Substantia nigra (tissue), 51 donors: ENCODE measurements at places on chromosomes 3 and 15.

DNA sequence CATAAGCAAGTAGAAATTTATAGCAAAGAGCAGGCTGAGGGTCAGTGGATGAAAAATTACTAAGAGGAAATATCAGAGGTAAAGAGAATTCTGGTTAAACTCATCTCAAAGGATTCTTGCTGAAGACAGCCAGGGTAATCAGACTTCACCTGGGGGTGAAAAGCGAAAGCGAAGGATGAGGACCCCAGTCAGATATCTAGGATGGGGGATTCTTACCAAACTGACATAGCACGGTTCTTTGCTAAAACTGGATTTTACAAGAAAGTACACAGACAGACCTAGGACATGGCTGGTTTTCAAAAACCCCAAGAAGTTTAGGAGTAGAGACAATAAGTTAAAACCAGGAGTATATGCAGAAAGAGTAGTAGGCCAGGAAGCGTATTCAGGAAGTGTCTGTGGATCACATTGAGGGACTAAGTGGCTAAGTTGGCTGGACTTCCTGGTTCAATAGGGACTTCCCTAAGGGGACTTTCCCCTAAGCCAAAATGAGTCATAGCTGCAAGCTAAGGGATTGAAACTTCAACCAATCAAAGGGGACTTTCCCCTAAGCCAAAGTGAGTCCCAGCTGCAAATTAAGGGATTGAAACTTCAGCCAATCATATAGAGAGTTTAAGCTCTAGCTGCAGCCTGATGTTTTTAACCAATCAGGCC, 2.4 kb upstream of the CFAP91 start:
- DNase-seq, result no peak

- DNase-seq, result no peak
Observed at GRCh38 chr15:91992945-91993344, 139.4 kb downstream of the SLCO3A1 start.

- DNase-seq, result no peak
Observed at GRCh38 chr15:49145651-49146609, 9.5 kb downstream of the COPS2 start.

GRCh38 chr3:150410311-150411105, 2.4 kb downstream of the TSC22D2 start:
- no peak for DNase-seq

DNA sequence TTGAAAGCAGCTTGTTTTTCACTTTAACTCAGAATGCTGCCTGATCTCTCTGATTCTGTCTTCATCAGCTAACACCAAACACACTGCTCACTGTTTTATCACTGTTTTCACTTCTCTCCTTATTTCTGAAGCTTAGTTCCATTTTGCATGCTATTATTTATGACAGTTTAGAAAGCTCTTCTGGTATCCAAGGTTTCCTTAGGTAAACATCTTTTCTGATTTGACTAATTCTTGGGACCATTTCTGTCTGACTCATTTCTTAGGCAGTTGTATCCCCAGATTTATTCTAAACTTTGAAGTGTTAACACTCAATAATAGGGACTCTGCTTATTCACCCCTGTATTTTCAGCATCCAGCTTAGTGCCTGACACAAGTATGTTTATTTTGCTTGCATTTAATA, 167.7 kb downstream of the BCHE start:
- no peak for DNase-seq

DNA sequence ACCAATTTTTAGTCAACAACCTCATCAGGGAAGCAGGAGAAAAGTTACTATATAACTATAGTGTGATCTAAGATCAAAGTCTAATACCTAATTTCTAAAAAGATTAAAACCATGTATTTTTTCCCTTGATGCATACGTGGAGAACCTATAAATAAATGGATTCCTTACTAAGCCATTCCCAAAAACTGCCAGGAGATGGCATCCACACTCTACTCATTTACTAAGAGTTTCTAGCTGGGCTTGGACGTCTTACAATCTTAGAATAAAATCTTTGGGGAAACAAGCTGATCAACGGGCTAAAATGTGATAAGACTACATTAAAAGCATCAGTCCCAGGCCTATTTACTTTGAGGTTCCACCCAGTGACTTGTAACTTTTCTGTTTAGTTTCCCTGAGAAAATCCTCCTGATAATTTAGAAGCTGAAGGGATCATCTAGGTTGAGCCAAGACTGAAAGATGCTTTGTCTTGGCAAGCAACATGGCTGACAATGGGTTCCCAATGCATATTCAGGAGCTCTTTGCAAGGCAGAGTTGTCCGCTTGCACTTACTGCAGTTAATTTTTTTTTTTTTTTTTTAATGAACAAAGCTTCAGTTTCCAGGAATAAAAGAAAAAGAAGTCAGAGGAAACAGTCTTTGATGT, 85.5 kb upstream of the FGF12 start:
- no peak for DNase-seq

DNA sequence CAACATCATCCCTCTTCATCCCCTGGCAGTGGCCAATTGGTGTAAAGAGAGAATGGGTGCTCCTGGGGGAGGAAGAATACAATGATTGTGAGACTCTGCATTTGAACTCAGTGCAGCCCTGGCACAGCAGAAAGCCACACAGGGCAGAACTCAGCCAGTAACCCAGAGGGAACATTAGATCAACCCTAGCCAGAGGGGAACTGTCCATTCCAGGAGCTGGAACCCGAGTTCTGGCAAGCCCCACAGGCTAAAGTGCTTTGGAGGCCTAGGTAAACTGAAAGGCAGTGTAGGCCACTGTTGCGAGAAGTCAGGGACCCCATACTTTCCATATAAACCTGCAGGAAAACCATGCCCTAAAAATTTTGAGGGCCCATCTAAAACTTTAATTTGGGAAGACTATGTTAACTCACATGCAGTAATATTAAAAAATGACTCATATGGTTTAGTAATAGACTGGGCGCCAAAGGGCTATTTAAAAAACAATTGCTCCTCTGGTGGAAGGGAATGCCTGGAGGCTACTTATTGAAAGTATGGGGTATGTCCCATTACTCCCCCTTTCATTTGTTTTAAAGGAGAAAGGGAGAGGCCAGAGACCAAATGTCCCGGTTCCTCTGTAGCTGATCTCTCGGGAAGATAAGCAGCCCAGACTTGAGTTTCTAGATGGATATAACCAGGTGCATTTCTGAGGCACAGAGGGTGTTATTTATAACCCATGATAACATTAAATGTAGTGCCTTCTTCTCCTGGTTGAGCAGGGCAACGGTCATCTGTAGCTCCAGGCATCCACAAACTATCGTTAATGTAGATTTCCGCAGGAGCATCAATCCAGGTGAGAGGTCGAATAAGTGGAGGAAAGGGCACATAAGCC, 5.8 kb upstream of the RAD51 start:
- no peak for DNase-seq

DNA sequence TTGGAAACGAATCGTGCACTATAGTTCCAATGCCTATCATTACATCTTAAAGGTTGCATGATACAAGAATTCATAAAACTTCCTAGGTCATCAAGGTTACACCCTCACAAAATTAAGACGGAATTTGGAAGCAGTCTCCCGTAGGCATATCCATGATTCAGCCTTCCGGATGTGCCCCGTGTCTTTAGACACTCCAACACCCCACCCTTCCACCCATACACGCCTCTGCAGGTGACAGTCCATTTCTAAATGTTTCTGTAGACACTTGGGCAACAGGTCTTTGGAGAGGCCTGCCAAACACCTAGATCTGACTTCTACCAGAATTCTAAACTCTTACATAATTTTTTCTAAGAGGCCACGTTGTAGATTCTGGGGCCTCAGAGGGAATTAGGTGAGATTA, 49.8 kb downstream of the LDHAL6B start:
- no peak for DNase-seq

GRCh38 chr3:100891033-100891432, 102.2 kb downstream of the ABI3BP start:
- DNase-seq, result no peak

- DNase-seq, result no peak
Observed at GRCh38 chr3:86991482-86991815, 500 bp upstream of the VGLL3 start.

DNA sequence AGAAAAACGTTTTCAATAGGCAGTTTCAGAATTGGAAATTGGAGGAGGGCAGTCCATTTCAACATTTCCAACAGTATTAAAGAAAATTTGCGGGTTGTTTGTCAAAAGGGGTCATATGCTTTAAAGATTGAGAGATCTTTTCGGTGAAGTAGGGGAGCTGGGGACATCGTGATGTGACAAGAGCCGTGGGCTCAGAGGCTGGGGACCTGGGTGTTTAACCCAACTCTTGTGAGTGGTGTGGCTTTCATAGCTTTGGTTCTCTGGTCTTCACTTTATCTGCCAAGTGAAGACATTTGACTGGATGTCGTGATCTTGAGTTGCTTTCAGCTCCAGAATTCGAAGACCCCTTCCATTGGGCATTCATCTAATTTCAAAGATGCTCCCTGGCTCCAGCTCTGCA, 133.2 kb downstream of the PGPEP1L start:
- DNase-seq, result no peak

DNA sequence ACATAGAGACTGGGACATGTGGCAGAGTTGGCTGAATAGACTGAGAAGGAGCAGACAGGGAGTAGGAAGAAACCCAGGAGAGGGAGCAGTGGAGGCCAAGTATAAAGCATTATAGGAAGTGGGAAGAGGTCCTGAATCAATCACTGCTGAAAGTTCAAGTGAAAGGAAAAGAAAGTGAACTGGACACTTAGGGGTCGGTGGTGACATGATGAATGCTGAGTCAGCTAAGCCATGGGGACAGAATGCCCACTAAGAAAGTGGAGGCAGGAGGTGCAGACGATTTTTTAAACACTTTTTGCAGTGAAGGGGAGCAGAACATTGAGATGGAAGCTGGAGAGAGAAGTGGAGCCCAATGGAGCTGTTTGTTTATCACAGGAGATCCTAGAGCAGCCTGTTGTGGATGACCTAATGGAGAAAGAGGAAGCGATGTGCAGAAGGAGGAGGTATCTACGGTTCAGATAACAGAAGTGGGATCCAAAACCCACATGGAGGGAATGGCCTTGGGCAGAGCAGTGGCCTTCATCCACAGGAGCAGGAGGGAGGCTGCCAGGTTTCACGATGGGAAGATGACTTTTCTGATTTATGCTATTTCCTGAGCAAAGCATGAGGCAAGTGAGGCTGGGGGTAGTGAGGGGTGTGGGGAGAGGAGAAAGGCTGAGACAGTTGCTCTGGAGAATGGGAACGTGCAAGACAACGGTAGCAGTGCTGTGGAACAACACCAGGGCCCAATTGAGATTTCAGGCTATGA, 208.2 kb downstream of the RPLP1 start:
- no peak for DNase-seq

GRCh38 chr3:852033-852432, 240.8 kb upstream of the CNTN6 start:
- no peak for DNase-seq

- DNase-seq, result no peak
Observed at GRCh38 chr15:32794973-32795372, 77.2 kb downstream of the GREM1 start.

DNA sequence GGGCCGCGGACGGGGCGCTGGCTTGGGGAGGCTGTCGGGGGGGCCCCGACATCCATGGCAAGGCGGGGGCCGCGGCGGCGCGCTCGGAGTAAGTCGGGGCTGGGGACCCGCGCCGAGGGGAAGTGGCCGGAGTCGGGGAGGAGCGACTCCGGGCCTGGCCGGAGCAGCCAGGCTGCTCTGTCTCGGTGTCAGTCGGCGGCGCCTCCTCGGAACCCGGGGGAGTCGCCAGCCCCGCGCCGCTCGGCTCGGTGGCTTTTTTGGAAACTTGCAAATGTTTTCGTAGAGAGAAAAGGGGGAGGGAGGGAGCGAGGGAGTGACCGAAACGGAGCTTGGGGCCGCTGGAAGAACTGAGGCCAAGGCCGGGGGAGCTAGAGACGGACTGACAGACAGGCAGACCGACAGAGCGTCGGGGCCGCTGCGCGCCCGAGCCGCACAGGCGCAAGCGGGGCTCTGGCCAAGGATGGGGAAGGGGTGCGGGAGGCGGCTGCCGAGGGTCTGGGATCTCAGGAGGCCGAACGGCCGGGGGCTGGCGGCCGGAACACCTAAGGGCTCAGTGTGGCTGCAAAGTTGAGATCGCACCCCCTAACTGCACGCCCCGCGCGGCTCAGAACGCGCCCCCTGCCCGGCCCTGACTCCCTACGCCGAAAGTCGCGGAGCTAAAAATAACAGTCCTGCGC, 5.0 kb downstream of the PTH1R start:
- DNase-seq, result no peak

DNA sequence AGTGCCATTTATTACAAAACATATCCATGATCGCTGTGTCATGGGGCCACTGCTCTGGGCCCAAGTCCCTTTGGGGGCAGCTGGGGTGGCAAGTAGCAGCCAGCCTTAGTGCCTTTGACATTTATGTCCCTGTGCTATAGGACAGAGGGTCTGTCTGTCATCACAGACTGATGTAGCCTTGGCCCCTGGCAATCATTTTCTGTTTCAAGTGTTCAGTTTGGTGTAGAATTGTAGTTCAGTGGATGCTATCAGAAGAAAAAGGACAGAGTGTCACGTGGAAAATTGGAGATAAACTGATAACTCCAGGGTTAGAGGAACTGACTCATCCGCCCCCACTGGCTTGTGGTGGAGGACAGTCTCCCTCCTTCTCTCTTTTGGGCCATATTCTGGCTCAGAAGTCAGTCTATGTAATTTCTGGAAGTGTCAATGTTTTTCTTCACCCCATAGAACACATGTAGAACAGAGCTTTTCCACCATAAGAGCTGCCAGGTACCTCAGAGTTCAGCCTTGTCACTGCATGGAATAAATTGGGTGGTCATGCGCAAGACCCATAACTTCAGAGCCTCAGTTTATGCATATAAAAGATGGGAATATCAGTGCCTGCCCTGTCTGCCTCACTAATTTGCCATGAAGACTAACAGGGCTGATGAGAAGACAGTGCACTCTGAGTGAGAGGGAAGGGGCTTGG, 4.5 kb upstream of the MRPS22 start:
- no peak for DNase-seq

DNA sequence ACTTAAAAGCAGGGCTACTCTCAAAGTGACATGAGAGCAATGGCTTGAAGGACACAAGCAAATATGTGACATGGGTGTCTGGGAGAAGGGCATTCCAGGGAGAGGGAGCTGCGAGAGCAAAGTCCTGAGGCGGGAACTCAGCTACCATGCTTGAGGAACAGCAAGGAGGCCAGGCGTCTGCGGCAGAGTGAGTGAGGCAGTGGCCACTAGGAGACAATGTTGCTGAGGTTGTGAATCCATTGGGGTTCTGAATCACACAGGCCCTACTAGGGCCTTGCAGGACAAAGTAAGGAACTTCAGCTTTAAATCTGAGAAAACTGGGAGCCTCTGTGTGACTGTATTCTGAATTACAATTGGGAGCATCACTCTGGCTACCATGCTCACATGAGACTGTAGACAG, 94.1 kb upstream of the PRICKLE2 start:
- DNase-seq, result no peak

DNA sequence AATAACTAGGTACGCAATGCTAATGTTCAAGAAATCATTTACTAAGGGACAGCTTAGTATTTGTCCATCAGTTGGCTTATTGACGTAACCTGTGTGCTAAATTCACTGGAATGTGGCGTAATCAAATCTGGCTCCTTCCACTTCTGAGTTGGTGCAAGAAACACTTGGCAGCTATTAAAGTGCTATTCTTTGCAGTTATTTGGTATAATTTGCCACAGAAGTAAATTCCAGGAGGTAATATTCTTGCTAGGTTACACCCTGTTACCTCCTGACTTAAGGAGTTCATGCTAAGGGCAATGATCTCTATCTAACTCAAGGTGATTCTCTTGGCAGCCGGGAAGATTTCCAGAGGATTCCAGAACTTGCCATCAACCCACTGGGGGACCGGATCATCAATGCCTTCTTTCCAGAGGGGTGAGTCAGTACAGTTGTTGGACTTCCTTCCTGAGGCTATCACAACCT, 25.5 kb downstream of the CHP1 start:
- no peak for DNase-seq
